Fibroblast of upper back skin (primary cell): ENCODE measurements at places on chromosomes 3 and 15.

GRCh38 chr3:155286736-155287135 is 6.7 kb downstream of the STRIT1 start:
- DNase-seq = peak; percentile 45

- DNase-seq = peak; percentile 72
These were observed 254.7 kb downstream of the NR1D2 start for GRCh38 chr3:24199775-24200247.

GRCh38 chr3:101509811-101510210 is 3.2 kb downstream of the SENP7 start:
- peak; percentile 73 for DNase-seq

- no peak for DNase-seq
These were observed 27.5 kb upstream of the CORO2B start for GRCh38 chr15:68551296-68551635.

- no peak for DNase-seq
These were observed 139.5 kb downstream of the TBL1XR1 start for GRCh38 chr3:177057768-177058167.

GRCh38 chr3:46701181-46701939 is at the start of gene TMIE:
TSS of gene TMIE (plus strand) at chr3:46701392. CDS start at chr3:46701488, 96 bp downstream.
- no peak for DNase-seq

DNA sequence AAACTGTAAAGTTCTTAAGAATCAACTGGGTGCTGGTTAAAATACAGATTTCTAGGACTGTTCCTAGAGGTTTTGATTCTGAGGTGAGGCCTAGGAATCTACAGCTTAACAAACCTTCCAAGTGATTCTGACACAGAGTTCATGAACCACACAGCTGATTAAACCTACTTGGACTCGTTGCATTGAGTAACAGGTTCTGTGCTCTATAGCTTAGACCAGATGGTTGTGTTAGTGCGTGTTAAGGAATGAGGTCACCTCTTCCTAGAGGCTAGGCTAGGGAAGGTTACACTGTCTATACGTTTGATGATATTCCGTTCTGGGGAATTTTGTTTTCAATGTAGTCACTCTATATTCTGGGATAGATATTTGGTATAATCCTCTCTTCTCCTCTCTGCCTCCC is 21.9 kb downstream of the EID1 start:
- no peak for DNase-seq

- DNase-seq = no peak
These were observed 54.5 kb downstream of the KIF9 start for GRCh38 chr3:47228088-47228487.

GRCh38 chr3:195774917-195775316 is 36.8 kb downstream of the MUC4 start:
- no peak for DNase-seq

DNA sequence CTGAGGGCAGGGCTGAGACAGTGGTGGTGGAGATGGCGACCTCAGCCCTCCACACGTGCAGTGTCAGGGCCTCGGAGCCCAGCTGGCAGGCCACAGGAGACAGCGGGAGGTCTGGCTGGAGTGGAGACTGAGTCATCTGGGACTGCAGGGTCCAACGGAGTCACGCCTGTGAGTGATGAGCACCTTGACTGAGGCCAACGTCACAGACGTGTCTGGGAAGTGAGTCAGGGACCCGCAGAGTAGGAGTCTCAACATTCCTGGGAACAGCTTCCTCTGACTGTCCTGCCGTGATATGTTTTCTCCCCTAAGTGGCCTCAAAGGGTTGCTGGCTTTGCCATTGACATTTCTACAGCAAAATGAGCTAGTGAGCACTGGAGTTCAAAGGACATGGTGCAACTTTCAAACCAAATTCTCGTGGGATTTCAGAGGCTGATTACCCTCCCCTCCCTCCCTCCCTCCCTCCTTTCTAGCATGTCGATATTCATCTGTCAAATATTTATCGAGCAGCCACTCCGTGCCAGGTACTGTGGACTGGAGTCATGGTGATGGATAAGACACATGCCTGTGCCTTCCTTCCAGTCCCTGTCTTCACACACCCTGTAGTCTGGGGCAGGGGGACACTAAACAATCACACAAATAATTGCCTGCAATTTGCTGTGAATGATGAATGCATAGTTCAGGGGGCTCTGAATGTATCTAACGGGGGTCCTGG is 53.3 kb upstream of the AMOTL2 start:
- DNase-seq = peak; percentile 100

GRCh38 chr15:96733721-96734120 is 403.2 kb downstream of the NR2F2 start:
- DNase-seq = no peak

- no peak for DNase-seq
These were observed 233.1 kb downstream of the THRB start for GRCh38 chr3:24261521-24261920.

DNA sequence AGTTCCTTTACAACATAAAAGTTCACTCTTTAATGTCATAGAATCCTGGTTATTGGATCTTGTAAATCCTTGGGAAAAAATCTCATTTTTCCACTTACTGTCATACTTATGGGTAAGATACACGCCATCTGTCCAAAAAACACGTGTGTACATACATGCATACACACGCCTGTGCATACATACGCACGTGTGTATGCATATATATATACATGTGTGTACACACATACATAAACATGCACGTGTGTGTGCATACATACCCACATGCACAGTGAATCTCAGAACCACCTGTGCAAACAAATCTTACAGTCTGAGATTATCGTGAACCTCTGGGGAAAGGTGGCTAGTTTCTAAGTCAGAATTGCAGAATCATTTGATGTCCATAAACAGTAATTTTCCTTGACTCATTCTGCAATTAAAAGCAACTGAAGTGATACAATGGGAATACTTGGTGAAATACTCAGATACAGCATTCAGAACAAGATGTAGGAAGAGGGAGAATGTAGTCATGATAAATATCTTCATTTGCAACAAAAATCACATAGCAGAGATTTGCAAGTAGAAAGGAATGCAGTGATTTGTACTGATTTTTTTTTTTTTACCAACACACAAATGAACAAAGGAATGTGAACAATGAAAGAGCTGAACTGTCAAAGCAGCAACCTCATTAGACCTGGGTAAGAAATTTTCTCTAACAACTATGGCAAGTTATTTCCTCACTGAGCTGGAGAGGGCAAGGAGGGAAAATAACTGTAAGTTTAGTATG is 160.6 kb upstream of the POU1F1 start:
- peak; percentile 82 for DNase-seq

DNA sequence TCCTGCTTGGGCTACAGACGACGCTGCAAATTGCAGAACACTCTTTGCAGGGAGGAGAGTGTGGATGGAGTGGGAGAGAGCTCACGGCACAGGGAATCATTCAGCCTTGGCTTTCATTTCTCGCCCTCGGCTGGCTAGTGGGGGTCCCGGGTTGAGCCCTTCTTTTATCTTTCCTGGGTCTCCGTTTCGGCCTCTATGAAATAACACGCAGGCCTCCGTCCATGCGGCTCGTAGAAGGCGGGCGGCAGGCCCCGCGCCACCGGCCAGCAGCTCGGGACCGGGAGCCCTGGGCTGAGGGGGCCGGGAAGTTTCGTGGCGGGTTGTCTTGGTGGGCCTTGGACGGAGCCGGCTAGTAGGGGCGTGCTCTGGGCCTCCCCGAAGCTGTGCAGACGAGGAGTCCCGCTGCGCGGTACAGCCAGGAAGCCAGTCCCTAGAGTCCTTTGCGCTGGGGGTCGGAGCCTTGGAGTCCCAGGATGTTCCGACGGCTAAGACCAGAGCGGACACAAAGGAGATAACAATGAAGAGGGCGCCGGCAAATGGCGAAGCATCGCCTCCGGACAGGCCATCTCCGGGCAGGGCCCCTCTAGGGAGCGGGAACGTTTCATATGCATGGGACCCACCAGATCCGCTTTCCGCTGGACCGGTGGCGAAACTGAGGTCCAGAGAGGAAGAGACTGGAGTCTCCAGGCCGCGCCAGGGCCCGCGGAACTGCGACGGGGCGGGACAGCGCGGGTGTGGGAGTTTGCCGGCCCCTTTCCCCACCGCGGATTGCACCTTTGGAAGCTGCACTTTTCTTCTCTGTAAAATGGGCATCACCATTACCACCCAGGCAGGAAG is 4.3 kb downstream of the RNU6-1 start:
- no peak for DNase-seq

DNA sequence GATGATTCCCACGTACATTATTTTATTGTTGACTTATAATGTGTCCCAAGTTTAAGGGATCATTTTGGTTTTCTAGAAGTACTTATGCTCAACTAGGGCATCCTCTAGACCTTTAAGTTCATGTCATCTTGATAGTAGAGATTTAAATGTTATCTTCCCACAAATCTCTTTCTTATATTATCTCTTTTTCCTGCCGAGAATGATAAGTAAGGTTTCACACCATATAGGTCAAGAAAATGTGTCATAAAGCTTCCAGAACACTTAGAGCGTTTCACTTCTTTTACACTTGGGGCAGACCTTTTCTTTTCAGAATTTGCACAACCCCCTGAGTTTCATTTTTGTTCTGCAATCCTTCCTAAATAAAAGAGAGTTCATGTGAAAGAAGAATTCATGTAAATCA is 142.0 kb upstream of the CBLB start:
- no peak for DNase-seq

- DNase-seq = no peak
These were observed 64.8 kb downstream of the OXNAD1 start for GRCh38 chr3:16329826-16330129.

DNA sequence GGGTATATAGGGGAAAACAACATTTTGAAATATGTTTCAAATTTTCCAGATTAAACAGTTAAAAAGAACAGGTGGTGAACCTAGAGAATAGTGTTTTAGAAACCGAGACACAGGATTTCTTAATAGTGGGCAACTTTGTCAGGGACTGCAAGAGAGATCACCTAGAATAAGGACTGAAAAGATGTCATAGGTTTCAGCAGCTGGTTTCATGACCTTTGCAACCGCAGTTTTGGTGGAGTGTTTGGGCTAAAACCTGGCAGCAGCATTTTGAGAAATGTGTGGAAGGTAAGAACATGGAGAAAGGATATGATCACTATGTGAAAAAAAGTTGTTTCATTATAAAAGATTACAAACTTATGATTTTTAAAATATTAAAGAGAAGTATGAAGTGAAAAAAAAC is 34.9 kb downstream of the PRKCI start:
- DNase-seq = no peak

GRCh38 chr3:58349792-58350626 is 17.3 kb downstream of the PXK start:
- no peak for DNase-seq

- DNase-seq = peak; percentile 76
These were observed 33.9 kb downstream of the MYO5C start for GRCh38 chr15:52261498-52262242.

DNA sequence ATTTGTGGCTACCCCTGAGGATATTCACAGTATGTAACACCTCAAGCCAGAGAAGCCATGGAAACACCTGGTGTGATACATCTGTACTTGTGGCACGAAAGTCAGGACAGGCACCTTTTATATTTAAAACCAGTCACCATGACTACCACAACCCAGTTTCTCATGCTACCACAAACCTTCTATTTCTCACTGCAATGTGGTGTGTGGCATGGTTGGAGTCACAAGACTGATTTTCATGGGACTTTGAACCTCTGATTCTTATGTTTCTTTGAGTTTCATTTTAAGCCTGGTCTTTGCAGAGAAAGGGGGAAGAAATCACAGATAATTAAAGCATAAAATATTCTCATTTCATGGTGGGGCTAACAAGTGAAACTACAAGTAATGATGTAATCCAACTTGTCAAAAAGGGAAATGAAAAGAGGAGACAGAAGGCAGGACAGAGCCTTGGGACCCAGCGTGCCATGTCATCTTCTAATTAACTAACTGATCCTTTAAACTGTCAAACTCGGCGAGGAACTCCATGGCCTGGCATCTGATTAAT is 175.9 kb downstream of the PDZRN3 start:
- no peak for DNase-seq

DNA sequence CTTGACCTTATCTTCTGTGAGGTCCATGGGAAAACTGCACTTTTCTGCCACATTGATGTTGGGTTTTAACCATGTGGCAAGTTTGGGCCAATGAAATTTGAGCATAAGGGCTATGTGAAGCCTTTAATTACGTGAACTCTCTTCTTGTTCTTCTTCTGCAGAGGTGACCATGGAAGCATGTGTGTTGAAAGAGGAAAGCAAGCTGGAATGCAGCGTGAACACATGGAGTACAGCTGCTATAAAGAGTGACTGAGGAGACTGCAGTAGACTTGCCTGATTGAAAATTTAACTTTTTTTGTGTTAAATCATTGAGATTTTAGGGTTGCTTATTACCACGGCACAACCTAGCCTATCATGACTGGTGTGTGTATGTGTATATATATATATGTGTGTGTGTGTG is 347.3 kb downstream of the ZIC1 start:
- DNase-seq = peak; percentile 21

DNA sequence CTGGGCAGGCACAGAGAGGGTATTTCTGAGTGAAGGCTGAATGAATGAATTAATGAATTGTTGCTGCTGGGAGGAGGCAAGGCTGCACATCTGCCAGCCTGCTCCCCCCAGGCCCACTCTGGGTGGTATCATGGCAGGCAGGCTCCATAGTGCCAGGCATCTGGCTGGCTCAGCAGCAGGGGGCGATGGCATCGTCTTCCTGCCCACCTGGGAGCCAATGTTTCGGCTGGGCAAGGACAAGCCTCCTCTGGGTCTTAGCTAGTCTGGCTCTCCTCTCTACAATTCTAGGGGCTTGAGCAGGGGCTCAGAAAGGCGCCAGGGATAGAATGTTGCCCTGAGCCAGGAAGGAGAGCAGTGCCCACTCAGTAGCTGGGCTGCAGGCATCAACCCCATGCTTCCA is 1.7 kb upstream of the TLR9 start:
- no peak for DNase-seq

GRCh38 chr3:194928227-194928626 is 242.5 kb downstream of the FAM43A start:
- DNase-seq = peak; percentile 55

DNA sequence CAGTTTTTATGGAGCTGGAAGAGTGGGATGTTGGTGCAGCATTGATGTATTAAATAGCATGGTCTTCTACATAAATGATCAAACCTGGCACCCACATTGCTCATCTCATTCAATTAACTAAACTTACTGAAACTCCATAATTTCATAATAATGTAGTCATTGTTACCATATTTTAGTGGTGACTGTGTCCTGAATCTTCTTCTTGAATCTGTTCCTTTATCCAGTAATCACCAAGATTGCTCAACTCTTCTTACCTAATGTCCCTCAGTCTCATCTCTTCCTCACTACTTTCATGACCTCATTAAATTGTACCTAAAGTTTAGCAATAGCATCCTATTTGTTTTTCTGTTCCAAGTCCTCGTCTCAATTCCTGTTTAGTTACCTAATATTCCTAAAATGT is 69.8 kb downstream of the FGF7 start:
- DNase-seq = peak; percentile 67

DNA sequence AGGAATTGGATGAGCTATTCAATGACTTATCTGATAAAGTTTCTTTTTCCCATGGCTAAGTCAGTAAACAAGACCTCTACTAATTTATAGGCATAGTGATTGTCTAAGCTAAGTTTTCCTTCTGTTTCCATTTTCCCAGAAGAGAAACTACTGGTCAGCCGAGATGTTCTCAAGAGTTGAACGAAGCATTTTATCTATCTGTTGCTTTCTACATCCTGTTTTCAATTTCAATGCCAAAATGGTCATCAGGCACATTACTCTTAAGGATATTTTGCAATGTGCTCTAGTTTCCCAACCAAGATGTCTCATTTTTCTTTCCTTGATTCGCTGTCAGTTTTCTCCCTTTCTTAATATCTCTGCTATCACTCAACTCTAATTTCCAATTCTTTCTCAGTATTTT is 228.7 kb downstream of the MBNL1 start:
- no peak for DNase-seq

- DNase-seq = no peak
These were observed 9.8 kb downstream of the KCNMB2 start for GRCh38 chr3:178546079-178546478.
